Lower lobe of right lung (tissue), 2 donors: ENCODE measurements at places on chromosomes 7 and 10. TPM values are rescaled to one million over a fixed set of nuclear protein-coding genes. Genes with fewer than 3 reads are reported as not detected.

DNA sequence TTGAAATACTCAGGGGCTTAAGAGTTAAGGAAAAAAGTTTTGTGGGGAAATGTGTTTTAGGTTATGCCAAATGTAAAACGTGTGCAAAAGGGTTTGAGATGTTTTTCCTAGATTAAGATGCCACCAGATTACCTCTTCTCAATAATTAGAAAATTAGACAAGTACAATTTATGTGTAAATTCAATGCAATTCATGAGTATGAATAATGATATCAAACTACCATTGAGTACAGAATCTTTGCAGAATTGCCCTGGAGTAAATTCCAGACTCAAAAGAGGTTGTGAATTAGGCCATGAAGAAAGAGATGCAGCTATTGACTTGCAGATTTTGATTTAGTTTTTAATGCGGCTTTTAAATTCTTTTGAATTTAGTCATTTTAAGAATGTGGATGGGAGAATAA is 159.4 kb upstream of the INHBA start:
- no peak overlapping the region for H3K4me3 ChIP-seq
- no peaks in the 10 kb centered on the region for H3K36me3 ChIP-seq
- no peaks in the 10 kb centered on the region for H3K4me1 ChIP-seq
- no peak overlapping the region for H3K27ac ChIP-seq
- no peaks in the 10 kb centered on the region for H3K27me3 ChIP-seq

DNA sequence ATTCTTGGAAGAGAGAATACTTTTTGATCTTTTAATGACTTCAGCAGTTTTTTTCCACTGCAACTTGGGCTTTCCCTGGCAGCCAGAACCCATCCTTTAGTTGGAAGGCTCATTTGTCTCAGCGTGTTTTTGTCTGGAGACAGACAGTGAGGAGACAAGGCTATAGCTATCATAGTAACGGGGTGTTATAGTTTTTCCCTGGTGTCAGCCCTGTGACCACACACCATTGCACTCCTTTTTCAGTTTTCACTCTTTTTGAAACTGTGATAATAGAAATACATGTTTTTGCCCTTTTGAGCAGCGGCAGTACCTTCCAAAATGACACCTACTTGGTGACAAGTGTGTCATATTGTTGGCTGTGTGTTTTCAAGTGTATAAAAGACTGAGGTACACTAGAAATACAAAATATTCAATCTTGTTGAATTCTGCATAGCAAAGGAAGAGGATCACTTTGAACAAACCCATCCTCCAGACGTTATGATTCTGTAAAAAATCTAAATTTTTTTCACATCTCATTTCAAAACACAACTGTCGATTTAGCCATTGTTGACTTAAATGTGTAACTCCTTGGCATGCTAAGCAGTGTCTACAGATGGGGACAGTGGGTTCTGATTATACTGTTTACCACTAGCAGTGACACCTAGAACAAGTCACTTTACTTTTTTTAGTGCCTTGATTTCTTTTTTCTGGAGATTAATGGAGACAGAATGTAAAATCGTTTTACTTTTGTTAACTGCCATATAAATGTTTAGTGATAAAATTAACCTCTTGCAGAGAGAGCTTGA is 130.1 kb downstream of the EXOC4 start:
- DNase-seq = no peak
- H3K36me3 ChIP-seq = no peaks in the 10 kb centered on the region
- no peak overlapping the region for H3K4me3 ChIP-seq
- H3K27me3 ChIP-seq = no peaks in the 10 kb centered on the region
- H3K4me1 ChIP-seq = no peaks in the 10 kb centered on the region

GRCh38 chr10:112054516-112054915 is 129.0 kb downstream of the GPAM start:
- no peaks in the 10 kb centered on the region for H3K4me1 ChIP-seq
- no peak overlapping the region for H3K4me3 ChIP-seq
- no peak overlapping the region for H3K27ac ChIP-seq
- no peaks in the 10 kb centered on the region for H3K36me3 ChIP-seq

DNA sequence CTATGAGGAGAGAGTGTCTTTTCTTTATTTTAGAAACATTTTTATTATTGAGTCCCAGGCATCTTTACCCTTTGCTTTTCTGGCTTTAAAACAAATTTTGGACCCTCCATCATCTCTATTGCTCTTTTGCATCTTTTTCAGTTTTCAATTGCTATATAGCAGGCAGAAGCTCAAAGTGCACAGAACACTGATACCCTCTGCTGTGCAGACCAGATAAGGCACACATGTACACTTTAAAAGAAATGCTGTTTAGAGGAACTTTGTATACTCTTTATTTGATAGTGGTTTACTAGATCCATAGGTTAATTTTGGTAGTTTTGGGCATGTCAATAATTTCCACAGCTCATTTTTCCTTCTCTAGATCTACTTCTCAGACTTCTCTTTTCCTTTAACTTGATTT is 324.2 kb downstream of the SH2D4B start:
- H3K4me3 ChIP-seq = no peak overlapping the region
- no peaks in the 10 kb centered on the region for H3K4me1 ChIP-seq
- DNase-seq = no peak
- H3K36me3 ChIP-seq = no peaks in the 10 kb centered on the region
- no peaks in the 10 kb centered on the region for H3K27me3 ChIP-seq
- no peak overlapping the region for H3K27ac ChIP-seq

OR2A5 gene
- not detected for total RNA-seq

ERV3-1 gene
- total RNA-seq = 32.0 TPM

GPAM gene
- total RNA-seq = 27.2 TPM
